ENCODE measurements at places on chromosomes 4 and X.

GRCh38 chr4:79450053-79450452 is 42.0 kb upstream of the GK2 start:
- DNase-seq = no peak

GRCh38 chr4:38894322-38894982 is 26.8 kb downstream of the FAM114A1 start:
- no peak for DNase-seq

DNA sequence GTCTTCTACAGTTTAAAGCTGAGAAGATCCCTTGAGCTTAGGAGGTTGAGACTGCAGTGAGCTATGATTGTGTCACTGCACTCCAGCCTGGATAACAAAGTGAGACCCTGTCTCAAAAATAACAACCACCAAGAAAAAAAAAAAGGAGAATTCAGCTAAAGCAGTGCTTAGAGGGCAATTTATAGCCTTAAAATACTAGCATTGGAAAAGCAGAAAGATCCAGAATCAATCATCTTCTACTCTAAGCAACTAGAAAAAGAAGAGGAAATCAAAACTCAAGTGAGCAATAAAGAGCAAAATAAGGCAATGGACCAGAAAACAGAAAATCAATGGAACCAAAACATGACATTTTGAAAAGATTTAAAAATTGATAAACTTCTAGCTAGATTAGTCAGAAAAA is 639 bp upstream of the PI4K2B start:
- DNase-seq = no peak

DNA sequence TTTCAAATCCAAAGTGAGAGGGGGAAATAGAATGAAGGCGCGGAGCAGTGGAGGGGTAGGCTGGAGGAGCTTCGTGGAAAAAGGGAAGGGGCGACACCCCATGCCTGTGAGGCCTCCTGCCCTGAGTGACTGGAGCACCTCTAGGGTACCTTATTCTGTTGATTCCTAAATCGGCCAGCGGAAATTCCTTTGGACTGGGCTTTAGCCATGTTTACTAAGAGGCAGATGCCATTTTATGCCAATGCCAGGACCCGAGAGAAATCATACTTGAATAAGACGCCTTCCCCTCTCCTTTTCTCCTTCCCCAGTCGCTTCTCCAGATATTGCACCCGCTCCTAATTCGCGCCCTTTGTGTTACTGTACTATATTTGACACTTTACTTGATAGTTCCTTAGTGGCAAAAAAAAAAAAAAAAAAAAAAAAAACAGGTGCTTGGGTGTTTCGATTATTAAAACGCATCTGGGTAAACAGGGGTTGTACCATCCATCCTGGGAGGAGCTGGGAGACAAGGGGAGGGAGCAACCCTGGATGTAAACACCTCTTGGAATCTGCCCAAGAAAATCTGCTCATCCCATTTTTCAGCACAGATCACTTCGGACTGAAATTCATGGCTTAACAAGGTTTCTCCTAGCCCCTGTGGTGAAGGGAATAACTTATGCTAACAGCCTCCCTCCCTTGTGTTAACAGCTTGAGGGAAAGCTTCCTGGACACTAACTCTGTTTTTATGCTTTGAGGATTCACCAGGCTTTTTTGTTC is 1.5 kb downstream of the BMP3 start:
- no peak for DNase-seq

DNA sequence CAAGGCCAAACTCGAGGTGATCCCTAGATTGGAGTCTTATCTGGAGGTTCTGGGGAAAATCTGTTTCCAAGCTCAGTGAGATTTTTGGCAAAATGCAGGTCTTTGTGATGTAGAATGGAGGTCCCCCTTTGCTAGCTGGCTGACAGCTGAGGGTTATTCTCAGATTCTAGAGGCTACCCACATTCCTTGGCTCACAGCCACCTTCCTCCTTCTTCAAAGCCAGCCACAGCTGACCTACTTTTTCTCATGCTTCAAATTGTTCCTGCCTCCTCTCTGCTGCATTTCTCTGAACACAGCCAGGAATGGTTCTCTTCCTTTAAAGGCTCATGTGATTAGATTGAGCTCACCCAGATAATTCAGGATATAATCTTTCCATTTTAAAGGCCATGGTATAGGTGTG is 86.9 kb downstream of the VCX3A start:
- DNase-seq = no peak

DNA sequence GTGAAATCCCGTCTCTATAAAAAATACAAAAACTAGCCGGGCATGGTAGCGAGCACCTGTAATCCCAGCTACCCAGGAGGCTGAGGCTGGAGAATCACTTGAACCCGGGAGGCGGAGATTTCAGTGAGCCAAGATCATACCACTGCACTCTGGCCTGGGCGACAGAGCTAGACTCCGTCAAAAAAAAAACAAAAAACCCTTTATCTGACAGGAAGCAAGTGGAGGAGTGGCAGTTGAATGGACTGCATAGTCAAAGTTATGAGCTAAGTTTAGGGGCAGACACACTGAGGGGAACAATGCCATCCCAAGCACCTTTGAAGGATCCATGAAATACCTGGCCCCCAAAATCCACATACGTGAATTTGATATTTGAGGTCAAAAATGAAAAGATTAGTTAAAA is 7.5 kb upstream of the HPGDS start:
- no peak for DNase-seq

DNA sequence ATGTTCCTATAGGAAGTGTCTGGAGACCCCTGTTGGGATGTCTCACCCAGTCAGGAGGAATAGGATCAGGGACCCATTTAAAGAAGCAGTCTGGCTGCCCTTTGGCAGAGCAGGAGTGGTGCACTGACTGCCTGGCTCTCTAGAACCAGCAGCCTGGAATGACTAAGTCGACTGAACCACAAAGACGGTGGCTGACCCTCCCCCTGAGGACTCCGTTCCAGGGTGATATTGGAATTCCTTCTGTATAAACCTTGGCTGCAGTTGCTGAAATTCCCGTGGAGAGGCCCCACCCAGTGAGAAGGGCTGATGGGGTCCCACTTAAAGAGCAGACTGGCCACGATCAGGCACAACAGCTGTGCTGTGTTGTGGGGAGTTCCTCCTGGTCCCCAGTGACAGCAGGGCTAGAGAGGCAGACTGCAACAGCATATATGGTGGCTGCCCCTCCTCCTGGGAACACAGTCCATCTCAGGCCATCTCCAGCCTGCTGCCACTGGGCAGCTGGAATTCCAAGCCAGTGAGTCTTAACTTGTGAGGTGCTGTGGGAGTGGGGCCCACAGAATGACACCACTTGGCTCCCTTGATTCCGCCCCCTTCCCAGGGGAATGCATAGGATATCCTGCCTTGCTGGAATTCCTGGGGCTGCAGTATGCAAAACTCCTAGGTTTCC is 41.8 kb upstream of the RLIM start:
- DNase-seq = no peak

DNA sequence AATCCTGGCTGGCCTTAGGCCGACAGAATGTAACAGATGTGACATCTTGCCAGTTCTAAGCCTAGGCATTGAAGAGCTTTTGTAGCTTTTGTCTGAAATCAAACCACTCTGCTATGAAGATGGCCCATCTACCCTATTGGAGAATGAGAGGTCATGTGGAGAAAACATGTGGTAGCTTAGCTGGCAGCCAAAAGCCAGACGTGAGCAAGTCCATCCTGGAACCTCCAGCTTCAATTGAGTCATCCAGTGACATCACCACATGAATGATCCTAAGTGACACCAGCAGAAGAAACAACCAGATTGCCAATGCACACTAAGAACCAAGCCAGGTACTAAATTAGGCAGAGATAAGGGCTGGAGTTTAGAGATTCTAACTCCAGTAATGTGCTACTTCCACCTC is 154.8 kb upstream of the ZFP42 start:
- no peak for DNase-seq

DNA sequence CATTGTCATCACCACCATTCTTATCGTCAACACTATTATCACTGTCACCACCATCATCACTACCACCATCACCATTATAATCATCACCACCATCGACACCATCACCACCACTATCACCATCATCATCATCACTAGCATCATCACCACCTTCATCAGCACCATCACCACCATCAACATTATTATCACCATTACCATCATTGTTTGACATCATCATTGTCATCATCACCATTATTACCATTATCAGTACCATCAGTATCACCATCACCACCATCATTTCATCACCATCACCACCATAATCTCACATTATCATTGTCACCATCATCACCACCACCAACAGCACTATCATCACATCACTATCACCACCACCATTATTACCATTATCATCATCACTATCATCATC is 47.5 kb upstream of the NKX1-1 start:
- no peak for DNase-seq

DNA sequence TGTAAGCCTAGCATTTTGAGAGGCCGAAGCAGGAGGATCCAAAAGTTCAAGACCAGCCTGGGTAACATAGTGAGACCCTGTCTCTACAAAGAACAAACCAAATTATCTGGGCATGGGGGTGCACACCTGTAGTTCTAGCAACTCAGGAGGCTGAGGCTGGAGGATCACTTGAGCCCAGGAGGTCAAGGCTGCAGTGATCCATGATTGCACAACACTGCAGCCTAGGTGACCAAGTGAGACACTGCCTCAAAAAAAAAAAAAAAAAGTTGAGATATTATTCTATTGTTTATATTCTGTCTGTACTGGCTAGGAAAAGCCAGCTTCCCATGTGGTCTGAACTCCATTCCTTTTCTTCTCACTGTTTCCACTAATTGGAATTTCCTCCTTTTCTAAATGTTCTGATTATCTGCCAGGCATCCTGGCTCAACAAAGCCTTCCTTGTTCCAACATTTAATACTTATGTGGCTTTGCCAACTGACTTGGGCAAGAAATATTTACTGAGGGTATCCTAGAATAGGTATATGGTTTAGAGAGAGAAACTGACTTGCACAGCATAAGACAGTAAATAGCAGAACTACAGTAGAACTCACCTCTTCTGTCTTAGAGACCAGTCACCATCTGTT is 175.2 kb upstream of the ADAMTS3 start:
- no peak for DNase-seq

GRCh38 chrX:56232221-56233082 is at the start of gene KLF8:
Gene KLF8, plus strand, starts transcription at chrX:56232356. Its CDS starts 979 bp downstream, at chrX:56233335.
- DNase-seq = no peak

GRCh38 chrX:12581546-12581945 is 209.7 kb upstream of the PRPS2 start:
- DNase-seq = no peak

GRCh38 chr4:85556283-85556682 is 81.3 kb downstream of the ARHGAP24 start:
- DNase-seq = no peak

DNA sequence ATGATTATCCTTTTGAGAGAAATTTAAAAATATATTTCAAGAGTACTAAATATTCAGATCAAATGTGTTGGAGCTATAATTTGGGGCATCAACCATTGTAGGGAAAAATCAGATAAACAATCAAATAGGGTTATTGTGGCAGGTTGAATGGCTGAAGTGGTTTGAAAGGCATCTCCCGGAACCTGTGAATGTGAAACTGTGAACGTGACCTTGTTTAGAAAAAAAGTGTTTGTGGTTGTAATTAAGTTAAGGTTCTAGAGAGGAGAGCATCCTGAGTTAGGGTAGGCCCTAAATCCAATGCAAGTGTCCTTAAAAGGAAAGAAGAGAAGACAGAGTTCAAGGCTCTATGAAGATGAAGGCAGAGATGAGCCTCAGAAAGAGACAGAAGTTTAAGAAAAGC is 37.4 kb downstream of the ADGRA3 start:
- DNase-seq = no peak

DNA sequence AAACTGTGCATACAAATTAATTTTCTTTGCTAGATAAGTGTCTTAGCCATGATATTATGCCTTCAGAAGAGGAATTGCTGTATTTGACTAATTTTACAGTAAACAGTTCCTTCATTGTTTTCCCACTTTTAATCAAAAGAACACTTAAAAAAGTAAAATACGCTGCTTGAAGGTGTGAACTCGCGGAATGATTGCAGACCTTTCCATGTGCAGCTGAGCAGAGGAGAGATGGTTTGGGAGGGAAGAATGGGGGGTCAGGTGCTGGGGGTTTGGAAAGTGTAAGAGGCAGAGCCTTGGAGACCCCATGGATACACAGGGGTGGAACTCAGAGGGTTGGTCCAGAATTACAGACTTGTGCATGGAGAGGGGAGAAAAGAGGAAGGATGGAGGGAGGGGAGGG is 15.3 kb downstream of the CYTL1 start:
- DNase-seq = no peak

DNA sequence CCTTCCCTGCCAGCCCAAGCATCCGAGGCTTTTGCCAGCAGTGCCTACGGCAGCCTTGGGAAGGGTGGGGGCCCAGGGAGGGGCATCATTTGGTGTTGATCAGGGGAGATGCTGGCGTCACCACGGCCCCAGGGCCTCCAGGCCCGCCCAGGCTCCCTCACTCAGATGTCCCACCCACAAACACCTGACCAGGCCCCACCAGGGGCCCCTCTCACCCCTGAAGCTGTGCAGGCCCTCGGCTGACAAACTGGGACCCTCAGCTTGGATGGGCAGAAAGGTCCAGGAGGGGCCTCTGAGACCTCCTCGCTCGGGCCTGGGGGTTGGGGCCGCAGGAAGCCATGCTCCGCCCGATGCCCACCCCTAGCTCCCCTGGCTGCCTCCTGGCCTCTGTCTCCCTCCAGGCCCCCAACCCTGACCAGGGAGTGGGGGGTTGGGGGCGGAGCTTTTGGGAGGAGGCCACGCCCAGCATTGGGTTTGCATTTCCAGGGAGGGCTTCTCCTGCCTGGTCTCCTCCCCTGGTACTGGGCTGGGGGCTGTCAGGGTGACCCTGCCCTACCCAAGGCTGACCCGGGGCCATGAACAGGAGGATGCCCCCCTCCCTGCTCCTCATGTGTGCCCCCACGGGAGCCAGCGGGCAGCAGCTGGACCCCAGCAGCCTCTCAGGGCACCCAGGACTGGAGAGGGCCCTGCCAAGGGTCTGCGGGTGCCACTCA is 33.4 kb upstream of the SPON2 start:
- no peak for DNase-seq

DNA sequence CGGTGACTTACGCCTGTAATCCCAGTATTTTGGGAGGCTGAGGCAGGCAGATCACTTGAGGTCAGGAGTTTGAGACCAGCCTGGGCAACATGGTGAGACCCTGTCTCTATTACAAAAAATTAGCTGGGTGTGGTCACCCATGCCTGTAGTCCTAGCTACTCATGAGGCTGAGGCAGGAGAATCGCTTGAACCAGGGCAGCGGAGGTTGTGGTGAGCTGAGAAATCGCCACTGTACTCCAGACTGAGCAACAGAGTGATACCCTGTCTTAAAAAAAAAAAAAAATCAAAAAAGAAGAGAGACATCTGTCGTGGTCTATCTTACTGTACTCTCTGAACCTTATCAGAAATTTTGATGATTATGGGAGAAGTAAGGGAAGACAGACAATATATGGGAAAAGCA is 144.3 kb downstream of the CAMK2D start:
- DNase-seq = no peak

GRCh38 chr4:7854216-7854615 is 85.4 kb downstream of the AFAP1 start:
- peak; percentile 20 for DNase-seq

DNA sequence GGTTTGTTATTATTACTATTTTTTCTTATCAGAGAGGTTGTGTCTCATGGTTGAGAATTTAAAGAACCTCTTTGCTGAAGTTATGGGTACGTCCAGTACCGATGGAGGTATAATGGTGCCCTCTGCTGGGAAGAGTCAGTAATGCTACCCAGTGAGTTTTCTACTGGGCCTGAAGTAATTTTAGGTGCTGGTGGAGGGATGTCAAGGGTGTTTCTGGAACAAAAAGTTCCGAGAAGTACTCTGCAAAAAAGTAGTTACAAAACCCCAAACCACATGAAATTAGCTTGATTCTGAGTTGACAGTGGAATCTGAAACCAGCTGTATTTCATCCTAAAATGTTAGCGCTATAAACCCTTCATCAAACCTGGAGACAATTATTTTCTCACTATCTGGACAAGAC is 102.5 kb upstream of the MID1 start:
- peak; percentile 6 for DNase-seq

Measured in cerebellar nuclear complex (tissue), 1 donor.